ENCODE measurements at places on chromosomes 6 and 20. TPM values are rescaled to one million over a fixed set of nuclear protein-coding genes. Genes with fewer than 3 reads are reported as not detected.
A peak's percentile ranks its signal among the peaks of the same experiment; 100 is the strongest.

STX11 gene
- 9.0 TPM for total RNA-seq

GRCh38 chr20:1122388-1123315, 4.2 kb downstream of the PSMF1 start:
- H3K36me3 ChIP-seq: peaks cover 27% of the 10 kb centered on the region
- peaks cover 36% of the 10 kb centered on the region for H3K4me1 ChIP-seq
- DNase-seq: no peak
- peak overlapping the region; percentile 2 for H3K4me3 ChIP-seq
- H3K27me3 ChIP-seq: no peaks in the 10 kb centered on the region

- H3K4me1 ChIP-seq: no peaks in the 10 kb centered on the region
- no peak for DNase-seq
- peak overlapping the region; percentile 45 for H3K27ac ChIP-seq
- no peaks in the 10 kb centered on the region for H3K36me3 ChIP-seq
- H3K4me3 ChIP-seq: no peak overlapping the region
Observed at GRCh38 chr20:20102163-20102562, 49.8 kb downstream of the CFAP61 start.

- DNase-seq: no peak
- no peak overlapping the region for H3K4me3 ChIP-seq
- H3K4me1 ChIP-seq: peaks cover 31% of the 10 kb centered on the region
- no peaks in the 10 kb centered on the region for H3K36me3 ChIP-seq
- H3K27ac ChIP-seq: no peak overlapping the region
Observed at GRCh38 chr6:13004601-13005000, 288.0 kb downstream of the PHACTR1 start.

DNA sequence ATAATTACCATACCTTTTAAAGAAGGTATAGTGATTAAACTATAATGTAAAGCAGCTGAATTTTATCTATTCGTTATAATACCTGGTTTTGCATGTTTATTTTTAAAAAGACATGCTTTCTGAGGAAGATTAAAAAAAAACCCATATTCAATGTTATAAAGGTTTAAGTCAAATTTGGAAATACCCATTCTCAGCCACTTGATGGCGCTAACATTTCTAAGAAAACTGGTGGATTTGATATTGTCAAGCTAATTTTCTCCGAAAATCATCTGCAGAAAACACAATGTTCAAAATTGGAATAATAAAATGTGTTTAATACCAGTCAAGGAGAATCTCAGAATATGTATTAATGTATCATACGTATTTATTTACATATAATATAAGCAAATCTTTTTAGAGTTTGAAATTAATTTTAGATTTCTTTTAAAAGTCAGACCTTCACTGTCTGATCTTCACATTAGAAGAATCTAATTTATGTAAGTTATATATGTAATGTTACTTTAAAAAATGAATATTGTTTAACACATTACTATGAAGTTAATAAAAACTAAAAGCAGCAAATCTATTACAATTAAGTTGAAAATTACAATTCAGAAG, 35.0 kb downstream of the SHPRH start:
- no peak overlapping the region for H3K4me3 ChIP-seq
- H3K27me3 ChIP-seq: no peaks in the 10 kb centered on the region
- H3K36me3 ChIP-seq: no peaks in the 10 kb centered on the region
- H3K27ac ChIP-seq: no peak overlapping the region
- no peak for DNase-seq
- H3K4me1 ChIP-seq: no peaks in the 10 kb centered on the region

Data from heart left ventricle (tissue), 16 donors.